ENCODE measurements at places on chromosomes 16 and 17.

DNA sequence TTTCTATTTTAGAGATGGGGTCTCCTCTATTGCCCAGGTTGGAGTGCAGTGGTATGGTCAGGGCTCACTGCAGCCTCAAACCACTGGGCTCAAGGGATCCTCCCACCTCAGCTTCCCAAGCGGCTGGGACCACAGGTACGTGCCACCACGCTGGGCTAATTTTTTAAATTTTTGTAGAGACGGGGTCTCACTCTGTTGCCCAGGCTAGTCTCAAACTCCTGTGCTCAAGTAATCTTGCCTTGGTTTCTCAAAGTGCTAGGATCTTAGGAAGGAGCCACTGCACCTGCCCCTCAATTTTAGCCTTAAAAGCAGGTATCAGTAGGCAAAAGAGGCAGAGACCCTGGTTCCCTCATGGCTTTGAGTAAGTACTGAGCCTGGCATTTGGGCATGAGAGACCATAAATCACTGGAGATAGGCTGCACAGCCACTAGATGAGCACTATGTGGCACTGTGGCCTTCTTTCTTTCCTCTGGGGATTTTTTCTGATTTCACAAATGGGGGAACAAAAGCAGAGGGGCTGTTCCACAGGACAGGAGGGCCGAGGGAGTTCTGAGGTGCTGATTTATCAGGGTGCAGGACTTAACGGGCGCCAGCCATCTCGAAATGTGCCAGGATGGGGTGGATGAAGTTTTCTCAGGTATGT, 82.2 kb downstream of the PLXDC1 start:
- DNase-seq = no peak

GRCh38 chr17:12773153-12773552, 16.1 kb upstream of the ARHGAP44 start:
- DNase-seq = no peak

DNA sequence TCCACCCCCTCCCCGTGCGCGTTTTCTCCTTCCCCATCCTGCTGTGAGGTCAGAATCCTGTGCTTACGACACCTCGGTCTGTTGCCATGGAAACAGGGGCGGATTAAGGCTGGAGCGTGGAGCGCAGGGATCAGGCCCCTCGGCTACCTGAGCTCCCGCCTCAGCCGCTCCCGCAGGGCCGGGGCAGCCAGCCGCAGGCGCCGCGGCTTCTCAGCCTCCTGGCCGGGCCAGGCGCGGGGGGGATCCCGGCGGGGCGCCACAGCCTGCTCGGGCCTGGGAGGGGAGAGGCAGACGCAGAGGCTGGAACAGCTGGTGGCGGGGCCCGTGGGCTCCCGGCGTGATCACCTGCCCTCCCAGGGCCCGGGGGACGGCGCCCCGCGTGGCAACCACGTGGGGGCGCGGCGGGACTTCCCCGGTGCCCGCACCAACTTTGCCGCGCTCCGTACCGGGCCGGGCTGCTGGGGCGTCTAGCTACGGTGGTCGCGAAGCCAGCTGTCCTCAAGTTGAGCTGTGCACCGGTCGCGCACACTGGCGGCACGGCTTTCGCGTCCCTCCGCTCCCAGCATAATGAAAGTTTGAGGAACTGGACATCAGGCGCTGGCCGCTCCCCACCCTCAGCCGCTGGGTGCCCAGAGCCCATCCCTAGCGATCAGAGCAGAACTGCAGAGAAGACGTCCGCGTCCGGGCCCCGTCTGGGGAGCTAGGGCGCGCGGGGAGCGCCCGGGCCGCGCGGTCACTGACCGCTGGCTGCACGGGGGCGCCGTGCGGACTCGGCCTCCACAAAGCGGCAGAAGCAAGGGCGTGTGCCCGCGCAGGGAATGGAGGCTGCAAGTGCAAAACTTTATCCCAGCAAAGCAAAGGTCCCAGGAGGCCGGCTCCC, 1.2 kb downstream of the RTN4RL1 start:
- no peak for DNase-seq

DNA sequence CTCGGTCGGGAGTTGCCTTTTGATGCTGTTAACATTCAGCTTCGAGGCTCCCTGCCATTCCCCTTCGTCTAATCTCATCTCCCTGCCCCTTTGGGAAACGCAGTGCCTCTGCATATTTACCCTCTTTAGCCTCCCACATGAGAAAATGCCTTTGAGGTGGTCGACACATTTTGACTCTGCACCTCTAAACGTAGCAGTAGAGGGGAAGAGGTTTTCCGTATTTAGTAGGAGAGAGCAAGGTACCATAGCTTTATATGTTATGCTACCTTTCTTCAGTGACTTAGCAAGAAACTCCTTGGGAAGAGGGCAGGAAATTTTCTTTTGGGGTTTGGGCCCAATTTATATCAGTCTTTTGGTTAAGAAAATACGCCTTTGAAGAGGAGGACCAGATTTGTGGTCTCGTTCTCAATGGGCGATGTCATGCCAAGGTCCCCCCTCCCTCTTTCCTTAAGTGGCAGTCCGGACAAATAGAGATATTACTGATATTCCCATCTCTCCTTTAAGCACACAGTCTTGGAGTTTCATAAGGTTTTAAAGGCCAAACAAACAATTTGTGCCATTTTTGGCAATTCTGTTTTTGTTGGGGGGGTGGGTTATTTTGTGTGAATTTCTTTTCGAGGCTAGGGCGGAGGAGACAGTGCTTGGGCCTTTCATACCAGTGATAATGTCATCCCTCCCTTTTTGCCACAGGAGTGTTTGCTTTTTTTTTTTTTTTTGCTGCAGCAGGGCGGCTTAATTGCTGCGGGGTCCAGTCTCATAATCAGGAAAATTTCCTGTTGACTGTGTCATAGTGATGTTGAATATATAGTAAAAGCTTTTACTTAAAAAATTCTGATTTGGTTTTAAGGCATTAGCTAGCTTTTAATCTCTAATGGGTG, 1.5 kb downstream of the PAFAH1B1 start:
- no peak for DNase-seq

DNA sequence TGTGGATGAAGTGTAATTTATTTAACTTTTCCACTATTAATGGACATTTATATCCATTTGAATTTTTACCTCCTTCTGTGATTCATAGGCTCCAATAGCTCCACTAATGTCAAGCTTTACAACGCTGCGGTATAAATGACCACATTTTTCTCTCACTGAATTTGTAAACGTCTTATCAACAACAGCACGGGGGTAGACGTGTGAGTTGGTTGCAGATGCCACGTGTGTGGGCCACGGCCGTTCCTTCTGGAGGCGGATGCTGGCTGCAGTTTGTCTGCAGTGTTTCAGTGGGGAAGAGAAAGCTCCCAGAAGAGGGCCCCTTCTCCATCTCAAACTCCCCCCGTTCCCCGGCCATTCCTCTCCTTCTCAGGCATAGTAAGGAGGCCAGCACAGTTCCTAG, 68.2 kb upstream of the XYLT1 start:
- no peak for DNase-seq

DNA sequence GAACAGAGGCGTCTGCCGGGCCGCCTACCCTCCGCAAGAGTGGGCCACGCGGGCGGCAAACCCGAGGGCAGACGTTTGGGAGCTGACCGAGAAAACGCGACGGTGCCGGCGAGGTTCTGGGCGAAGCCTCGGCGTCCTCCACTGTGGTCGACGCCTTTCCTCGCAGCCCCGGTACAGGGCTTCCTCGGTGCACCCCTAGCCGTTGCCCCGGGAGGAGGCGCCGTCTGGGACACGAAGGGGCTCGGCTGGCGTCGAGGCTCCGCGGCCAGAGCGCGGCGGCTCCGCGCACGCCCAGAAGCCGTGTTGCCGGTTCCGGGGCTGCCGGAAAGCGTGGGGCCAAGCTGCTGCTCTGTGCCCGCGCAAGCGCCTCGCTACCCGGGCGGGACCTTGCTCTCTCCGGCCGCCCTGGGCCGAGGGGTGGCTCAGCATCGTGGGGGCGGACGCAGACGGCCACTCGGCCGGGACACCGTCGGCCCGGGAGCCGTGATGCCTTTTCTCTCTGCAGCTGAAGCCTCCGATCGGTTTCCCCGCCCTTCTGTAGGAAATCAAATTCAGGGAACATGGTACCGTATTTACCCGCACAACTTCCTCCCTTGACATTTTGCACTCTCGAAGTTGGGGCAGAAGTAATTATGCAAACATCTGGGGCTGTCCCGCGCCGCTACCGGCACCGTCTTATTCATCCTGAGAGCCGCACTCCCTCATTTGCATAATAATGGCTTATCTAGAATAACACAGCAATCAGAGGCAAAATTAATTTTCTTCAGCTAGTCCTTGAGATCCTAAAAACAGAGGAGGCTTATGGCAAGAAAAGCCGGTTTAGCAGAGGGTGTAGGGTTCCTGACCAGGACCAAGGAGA, 7.3 kb upstream of the CBX8 start:
- peak; percentile 70 for DNase-seq

GRCh38 chr16:22638393-22639206, 127.9 kb downstream of the NPIPB5 start:
- DNase-seq = no peak

- DNase-seq = no peak
Observed at GRCh38 chr16:82092711-82093110, 57.7 kb downstream of the HSD17B2 start.

DNA sequence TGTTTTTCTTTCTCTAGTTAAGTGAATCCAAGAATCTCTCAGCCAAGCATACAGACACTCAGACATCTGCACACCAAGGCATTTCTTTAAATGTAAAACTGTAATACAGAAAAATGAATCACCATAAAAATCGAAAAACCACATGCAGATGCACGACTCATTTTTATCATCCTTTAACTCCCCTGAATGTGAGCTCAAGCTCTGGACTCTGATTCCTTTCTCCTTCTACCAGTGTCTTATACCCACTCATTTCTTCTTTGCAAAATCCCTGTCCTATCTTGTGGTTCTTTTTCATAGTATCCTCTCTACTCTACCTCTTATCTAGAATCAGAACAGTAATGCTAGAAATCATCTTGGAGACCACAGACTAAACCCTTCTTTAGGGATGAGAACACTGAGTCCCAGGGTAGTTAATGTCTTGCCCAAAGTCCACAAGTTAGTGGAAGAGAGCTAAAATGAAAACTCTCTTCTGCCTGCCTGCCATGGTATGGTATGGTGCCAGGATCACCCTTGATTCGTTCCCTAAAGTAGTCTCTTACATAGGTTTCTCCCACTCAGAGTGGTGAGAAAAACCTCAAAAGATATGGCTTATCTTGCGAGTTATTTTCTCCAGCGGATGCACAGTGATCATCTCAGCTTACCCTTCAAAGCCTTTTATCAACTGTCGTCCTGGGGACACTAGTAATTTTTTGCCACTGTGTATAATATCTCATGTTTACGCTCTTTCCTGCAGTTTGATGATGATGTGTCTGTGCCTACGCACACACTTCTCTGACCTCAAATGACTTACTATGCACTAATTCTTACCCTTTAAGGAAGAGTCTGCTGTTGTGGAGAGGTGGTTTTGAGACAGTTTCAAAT, 30.2 kb downstream of the BRD7 start:
- DNase-seq = no peak

DNA sequence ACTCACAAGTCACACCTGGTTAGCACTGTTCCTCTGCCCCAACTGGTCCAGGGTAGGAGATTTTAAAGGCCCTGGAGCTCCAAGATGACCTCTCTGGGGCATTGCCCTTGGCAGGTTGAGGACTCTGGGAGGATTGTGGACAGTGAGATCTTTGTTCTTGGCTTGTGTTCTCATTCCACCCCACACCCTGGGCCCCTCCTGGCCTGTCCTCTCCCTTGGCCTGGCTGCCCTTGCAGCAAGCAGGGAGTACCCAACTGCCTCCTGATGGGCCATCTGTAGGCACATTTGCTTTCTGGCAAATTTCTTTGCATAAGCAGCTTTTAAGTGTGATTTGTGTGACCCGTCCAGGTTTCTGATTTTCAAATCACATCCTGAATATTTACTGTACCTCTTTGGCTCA, 239.6 kb downstream of the UTP18 start:
- DNase-seq = no peak

DNA sequence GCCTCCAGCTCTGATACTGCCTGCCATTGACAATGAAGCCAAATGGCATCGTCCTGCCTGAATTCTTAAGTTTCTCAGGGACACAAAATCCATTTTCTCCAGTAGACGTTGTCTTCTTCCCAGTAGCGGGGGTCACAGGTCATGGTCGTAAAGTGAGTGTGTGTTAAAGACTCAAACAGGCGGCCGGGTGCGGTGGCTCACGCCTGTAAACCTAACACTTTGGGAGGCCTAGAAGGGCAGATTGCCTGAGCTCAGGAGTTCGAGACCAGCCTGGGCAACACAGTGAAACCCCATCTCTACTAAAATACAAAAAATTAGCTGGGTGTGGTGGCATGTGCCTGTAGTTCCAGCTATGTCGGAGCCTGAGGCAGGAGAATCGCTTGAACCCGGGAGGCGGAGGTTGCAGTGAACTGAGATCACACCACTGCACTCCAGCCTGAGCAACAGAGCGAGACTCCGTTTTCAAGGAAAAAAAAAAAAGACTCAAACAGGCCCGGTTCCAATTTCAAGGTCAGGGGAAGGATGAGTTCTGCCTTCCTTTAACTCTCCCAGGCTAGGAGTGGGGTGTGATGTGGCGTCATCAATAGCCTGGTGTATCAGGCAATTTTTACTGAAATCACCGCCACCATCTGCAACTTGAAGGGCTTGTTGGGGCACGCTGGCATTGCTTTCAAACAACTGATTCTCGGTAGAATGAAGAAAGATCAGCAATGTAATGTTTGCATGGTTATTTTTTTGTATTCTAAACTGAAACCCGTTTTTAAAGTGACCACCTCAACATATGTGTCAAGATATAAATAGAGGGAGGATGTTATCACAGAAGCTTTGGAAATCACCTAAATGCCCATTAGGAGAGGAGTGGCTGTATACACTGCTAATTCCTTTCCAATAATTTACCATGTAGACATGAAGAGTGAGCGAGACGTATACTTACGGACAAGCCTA, 91.0 kb downstream of the WSCD1 start:
- DNase-seq = no peak

DNA sequence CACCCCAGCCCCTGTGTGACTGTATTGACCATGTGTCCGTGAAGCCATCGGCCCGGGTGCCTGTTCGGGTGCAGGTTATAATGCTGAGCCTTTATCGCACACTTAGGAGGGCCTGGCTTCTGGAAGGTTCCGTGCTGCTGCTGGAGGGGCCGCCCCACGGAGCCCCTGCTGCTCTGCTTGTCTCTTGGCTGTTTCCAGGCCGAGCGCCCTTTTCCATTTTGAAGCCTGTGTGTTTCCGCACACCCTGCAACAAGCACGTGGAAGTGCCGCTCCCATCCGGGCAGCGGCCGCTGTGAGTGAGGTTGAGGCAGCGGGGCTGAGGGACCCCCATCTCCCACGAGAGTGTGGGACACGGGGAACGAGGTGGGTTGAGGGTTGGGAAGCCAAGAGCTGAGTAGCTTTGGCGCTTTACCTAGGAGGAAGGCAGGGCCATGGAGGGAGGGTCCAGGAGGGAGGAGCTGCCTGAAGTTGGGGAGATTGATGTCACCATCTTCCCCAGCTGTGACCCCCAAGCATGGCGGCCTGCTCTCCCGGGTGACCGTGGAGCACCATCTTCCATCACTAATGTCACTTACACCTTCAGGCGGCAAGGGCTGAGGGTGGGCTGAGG, 200.1 kb upstream of the GSE1 start:
- no peak for DNase-seq

DNA sequence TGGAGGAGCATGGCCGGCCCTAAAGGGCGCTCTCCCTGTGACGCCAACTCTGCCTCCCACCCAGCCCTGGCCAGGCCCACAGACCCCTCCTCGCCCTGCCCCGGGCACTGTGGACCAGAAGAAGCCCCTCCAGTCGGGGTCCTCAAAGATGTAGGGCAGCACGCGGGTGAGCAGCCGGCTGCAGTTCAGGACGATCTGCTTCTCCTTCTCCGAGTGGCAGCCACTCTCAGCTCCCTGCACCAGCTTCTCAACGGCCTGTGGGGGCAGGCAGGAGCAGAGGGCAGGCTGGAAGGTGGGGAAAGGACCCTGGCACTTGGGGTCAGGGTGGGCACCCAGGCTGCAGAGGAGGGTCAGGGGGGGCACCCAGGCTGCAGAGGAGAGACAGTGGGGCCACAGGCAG, 8.9 kb downstream of the HID1 start:
- DNase-seq = no peak

GRCh38 chr16:85658504-85659326, 30.0 kb downstream of the GINS2 start:
- DNase-seq = no peak
